Stimulated activated CD4-positive, alpha-beta T cell treated with anti-CD3 and anti-CD28 coated beads, Interleukin-4, amount 100 ng/mL, for 24 hours (primary cell): ENCODE measurements at places on chromosomes 1 and 21.

DNA sequence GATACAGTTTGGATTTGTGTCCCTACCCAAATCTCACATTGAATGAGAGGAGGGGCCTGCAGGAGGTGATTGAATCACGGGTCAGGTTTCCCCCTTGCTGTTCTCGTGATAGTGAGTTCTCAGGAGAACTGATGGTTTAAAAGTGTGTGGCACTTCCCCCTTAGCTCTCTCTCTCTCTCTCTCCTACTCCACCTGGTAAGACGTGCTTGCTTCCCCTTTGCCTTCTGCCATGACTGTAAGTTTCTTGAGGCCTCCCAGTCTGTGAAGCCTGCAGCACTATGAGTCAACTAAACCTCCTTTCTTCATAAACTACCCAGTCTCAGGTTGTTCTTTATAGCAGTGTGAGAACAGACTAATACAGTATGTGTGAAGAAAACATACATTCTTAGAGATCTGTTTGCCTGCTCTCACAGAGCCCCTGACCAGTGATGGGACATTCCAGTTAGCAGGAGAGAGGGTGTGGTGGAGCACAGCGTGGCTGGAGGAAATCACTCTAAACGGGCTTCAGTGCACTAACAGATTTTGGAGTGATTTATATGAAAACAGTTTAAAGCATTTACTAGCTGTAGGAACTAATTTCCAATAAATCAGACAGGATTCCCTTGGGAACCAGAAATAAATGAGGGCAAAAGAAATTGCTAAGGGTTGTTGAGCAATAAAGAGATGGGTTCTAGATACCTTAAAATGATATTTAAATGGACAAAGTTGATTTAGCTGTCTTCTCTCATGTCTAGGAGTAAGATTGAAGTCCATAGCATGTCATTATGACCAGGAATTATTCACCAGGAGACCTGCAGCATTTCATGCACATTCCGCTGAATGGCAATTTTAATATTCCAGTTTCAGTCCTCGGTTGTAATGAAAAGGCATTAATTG, 411.0 kb downstream of the CAMTA1 start:
- DNase-seq, result no peak

- no peak for DNase-seq
Observed at GRCh38 chr1:90175490-90176167, 180.7 kb downstream of the ZNF326 start.

- DNase-seq, result peak; percentile 53
Observed at GRCh38 chr1:48202030-48202752, 20.3 kb upstream of the SLC5A9 start.

DNA sequence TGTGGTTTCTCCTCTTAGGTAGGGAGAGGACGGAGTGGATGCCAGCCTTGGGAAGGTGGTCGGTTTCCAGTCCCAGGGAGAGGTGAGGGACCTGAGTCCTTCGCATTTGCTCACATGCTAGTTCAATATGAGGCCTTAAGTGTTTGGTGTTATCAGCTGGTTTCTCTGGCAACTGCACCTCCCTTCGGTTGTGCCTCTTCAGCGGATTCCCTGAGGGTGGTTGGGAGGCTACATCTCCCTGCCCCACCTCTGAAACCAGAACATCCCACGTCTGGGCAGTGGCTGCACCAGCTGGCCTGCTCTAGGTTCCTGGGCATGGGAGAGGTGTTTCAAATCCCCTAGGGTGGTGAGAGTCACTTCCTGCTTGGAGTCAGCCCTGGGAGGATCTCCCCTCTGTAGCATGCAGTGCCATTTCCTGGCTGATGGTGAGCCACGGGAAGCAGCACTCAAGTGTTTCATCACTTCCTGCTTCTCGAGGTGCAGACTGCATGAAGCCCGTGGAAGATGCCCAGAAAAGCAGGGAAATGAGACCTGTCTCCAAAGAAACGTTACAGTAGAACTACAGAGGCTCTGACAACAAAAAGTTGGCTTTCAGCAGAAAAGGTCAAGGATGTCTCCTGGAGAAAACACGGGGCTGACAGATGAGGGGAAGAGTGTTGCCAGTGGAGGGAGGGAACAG, 4.5 kb downstream of the TMEM125 start:
- DNase-seq, result peak; percentile 19

DNA sequence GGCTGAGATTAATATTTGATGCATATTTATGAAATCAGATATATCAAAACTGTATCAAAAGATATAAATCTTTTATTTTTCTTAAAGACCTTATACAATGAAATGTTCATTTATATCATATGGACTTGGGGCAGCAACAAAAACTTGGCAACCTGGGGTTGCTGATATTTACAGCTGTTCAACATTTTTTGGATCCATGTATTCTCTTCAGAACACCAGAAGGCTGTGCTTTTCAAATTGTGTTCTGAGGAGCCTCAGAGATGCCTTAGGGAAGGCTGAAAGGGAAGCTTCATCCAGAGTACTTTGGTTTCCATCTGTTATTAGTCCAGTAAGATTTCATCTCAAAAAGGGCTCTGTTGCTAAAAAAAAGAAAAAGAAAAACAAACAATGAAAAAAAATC, 94.8 kb downstream of the DISC1 start:
- no peak for DNase-seq

DNA sequence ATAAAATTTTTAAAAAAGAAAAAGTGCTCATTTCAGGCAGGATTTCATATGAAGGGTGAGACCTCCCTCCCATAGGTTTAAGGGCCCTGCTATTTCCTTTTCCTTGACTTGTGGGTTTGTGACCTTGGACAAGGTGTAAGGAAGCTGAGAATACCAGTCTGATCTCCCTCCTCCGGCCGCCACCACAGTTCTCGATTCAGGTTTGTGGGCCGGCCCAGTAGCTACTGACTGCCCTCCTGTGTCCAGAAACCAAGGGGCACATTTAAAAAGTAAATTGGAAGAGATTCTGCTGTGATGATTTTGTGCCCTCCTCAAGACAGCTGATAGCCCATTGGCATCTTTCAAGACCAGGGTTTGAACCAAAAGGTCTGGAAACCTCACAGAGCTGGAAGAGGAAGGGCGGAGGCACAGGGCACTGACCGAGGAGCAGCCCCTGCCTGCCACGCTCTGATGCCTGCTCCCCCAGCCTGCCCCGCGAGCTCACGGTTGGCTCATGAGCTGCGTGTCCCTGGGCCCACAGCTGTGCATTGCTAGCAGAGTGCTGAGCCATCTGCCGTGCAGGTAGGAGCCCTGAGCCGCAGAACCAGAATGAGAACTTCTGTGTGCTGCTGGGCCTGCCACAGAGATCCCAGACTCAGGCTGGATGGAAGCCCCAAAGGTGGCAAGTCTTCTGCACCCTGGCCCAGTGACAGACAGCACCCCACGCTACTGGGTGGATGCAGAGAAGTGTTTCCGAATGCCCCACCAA, 348.7 kb downstream of the NPHP4 start:
- no peak for DNase-seq

DNA sequence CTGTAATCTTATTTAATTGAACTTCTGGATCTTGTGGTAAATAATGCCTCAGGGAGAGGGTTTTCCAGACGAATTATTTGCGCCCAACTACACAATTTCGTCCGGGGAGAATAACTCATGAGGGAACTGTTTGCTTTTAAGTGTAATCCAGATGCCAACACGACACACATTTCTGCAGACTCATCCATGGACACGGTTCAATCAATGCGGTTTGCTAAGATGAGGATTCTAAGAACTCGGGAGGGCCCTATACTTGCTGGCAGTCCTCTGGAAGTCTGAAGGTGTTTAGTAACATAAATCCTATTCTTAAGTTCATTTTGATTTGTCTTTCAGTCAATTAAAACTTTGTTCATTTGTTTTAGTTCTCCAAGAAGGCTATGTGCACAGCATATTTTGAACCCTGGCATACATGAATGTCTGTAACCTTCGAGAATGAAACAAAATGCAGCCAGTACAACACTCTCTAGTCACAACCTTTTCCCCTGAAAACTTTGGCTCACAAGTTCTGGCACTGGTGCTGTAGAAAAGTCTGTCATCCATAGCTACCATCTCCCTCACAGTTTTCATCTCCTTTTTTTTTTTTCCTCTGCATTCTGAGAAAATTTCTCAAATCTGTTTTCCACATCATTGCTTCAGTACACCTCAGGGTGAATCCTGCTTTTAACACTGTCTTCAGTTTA, 38.8 kb downstream of the DIPK1A start:
- DNase-seq, result no peak

DNA sequence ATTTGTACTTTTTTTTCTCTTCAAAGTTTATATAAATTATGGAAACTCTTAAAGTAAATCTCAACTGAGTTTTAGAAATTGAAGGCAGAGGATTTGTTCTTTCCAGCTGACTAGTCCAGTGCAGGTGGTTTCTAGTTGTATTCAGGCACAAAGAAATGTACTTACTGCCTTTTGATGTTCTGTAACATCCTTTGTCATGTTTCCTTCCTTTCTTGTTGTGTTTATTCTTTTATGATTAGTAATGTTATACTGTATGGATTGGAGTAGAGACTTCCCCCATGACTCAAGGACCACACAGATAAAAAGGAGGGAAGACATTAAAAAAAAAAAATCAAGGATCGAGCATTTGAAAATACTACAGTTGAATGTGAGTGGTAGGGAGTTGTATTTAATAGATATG, 8.0 kb downstream of the HIPK1 start:
- no peak for DNase-seq

GRCh38 chr1:154352581-154353459, 27.5 kb downstream of the ATP8B2 start:
- DNase-seq, result peak; percentile 45

DNA sequence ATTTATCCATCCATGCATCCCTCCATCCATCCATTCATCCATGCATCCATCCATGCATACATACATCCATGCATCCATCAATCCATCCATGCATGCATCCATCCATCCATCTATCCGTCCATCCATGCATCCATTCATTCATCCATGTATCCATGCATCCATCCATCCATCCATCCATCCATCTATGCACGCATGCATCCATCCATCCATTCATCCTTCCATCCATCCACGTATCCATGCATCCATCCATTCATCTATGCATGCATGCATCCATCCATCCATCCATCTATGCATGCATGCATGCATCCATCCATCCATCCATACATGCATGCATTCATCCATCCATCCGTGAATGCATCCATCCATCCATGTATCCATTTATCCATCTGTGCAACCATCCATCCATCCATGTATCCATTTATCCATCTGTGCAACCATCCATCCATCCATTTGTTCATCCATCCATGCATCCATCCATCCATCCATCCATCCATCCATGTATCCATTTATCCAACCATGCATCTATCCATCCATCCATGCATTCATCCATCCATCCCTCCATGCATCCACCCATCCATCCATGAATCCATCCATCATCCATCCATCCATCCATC, 30.3 kb upstream of the TINAGL1 start:
- DNase-seq, result no peak

DNA sequence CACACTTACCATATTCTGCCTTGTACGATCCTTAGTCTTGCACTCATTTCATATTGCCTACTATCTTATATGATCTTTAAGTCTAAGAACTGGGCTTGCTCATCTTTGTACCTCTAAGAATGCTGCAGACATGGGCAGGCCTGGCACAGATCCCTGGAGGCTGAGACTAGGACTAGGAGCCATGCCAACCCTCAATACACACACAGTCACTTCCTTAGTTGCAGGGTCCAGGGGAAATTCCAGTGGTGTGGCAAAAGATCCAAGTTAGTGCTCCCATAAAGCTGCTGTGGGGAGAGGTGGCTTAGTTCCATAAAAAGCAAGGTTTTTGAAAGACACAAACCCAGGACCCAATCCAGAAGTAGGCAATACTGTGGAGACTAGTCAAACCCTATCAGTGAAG, 59.9 kb downstream of the CYYR1 start:
- DNase-seq, result no peak

GRCh38 chr1:232239522-232239921, 390.4 kb downstream of the SIPA1L2 start:
- no peak for DNase-seq

DNA sequence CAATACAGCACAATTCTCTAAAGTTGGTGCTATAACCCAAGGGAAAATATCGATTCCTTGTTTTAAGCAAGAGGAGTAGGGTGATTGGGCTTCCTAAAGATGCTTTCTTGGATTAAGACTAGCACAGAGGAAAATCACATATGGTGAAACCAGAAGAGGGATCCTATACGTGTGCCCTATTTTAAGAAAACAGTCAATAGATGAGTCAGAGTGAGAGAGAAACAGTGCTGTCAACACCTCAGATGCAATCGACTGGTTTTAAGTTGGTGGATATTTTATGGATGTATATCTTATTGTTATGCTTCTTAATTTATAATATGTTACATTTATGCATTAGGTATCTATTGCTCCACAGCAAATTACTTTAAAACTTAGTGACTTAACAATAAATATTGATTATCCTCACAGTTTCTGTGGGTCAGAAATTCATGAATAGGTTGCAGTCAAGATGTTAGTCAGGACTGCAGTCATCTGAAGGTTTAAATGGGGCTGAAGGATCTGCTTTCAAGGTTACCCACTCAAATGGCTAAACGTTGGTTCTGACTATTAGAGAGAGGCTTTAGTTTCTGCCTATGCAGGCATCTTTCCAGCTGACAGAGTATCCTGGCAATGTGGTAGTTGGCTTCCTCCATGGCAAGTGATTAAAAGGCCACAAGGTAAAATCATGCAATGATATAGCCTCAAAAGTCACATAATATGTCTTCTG, 61.6 kb upstream of the DEPDC1 start:
- DNase-seq, result no peak

GRCh38 chr21:18369115-18369514, 34.5 kb downstream of the TMPRSS15 start:
- DNase-seq, result no peak

DNA sequence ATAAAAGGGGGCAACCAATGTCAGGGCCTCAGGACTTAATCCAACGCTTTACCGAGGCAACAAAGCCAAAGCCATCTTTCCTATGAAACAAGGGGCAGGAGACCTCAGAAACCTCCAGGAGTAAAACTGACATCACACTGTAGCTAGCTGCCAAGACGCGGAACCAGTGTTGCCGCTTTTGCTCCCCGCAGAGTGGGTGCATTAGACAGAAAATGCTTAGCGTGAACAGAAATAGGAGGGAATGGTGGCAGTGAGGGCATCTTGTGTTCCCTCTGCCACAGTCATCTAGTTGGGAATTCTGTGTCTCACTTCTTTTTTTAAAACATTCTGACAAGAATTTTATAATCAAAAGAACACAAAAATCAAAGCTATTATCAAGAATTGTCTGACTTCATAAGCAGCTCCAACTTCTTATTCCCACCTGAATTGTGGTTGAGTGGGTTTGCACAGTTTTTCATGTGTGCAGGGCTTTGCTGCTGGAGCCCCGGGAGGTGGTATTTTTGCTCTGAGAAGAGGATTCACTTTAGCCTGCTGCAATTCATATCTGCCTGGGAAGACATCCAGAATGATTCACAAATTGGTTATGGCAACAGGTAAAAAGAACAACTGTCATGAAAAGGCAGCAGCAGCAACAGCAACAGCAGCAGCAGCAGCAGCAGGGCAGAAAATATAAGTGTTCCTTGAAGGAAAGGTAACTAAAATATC, 82.2 kb upstream of the DIRAS3 start:
- DNase-seq, result no peak

GRCh38 chr1:97875996-97876395, 44.8 kb downstream of the DPYD start:
- no peak for DNase-seq

DNA sequence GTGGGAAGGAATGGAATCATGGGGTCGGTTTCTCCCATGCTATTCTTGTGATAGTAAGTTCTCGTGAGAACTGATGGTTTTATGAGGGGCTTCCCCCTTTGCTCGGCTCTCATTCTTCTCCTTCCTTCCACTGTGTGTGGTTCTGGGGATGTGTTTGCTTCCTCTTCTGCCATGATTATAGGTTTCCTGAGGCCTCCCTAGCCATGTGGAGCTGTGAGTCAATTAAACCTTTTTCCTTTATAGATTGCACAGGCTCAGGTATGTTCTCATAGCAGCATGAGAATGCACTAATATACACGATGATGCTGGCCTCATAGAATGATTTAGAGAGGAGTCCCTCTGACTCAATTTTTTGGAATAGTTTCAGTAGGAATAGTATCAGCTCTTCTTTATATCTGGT, 195.4 kb upstream of the IVNS1ABP start:
- DNase-seq, result no peak
